Left colon (tissue), 2 donors: ENCODE measurements at places on chromosomes 2 and 18. TPM values are rescaled to one million over a fixed set of nuclear protein-coding genes. Genes with fewer than 3 reads are reported as not detected.
A peak's percentile ranks its signal among the peaks of the same experiment; 100 is the strongest.

The CFAP65 gene
- 0.76 TPM for total RNA-seq

The DYSF gene
- 2.4 TPM for total RNA-seq

- DNase-seq, result no peak
These were observed 48.7 kb downstream of the ZBTB7C start for GRCh38 chr18:48360376-48361021.

DNA sequence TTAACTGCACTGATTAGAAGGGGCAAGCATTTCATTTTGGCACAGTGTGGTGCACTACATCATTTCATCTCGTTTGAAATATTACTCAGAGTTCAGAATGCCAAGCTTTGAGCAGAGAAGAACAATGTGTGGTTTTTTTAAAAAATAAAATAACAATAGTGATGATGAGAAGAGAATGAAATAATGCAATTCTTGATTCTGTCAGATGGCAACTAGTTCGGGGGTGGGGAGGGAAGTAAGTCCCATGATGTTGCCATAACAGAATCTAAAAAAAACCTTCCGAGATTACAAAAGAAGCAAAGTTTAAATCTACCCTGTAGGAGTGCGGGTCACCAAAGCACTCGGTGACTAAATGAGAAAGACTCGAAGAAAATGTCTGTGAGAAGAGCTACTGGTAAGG lies 490.4 kb downstream of the NR4A2 start:
- DNase-seq, result no peak

DNA sequence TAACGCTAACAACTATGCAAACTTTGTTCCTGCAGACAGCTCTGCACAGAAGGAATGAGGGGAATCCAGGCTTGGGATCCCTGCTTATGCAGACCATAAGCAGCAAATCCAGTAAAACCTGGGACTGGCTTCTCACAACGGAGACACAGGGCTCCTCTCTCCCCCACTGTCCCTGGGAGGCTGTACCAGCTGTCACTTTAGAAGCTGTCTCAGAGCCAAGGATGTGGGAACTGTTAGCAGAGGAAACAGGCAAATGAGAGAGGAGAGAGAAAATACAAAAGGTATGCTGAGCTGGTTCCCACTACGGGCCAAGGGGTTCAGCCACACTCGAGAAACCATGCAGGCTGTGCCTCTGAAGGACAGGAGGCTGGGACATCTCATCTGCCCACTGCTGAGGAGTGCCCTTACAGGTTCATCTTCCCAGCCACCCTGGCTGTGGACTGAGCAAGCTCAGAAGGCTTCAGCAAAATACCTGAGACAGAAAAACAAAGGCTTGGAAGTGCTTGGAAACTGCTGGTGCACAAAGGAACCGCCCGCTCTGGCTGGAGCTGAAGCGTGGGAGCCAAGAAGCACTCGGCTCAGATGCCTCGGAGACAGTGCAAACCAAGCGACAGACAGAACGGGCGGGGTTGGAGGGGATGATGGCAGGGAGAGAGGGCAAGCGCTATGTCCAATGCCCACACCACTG lies 72.5 kb downstream of the FAM210A start:
- DNase-seq, result no peak

- DNase-seq, result peak; percentile 49
These were observed 50.3 kb upstream of the FOSL2 start for GRCh38 chr2:28342081-28342967.

DNA sequence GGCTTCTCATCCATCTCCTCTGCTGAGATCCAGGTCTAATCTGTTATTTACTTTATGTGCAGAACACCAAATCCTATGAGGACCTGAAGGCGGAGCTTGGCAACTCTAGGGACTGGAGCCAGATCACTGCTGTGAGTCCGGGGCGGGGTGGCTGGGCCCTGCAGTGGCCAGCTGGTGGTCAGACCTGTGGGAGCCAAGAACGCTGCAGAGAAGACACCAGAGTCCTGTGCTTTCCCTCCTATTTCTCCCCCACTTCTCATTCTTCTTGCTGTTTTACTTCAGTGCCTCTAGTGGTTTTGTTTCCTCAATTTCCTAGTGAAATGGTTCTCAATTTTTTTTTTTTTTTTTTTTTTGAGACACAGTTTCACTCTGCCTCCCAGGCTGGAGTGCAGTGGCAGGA lies 19.7 kb downstream of the VIL1 start:
- no peak for DNase-seq

DNA sequence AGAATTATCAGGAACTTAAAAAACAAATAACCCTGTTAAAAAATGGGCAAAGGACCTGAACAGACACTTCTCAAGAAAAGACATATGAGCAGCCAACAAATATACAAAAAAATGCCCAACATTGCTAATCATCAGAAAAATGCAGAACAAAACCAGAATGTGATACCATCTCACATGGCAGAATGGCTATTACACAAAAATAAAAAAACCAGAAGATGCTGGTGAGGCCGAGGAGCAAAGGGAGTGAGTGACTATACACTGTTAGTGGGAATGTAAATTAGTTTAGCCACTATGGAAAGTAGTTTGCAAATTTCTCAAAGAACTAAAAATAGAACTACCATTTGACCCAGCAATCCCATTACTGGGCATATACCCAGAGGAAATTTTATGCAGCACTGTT lies 95.8 kb upstream of the DSEL start:
- DNase-seq, result no peak

DNA sequence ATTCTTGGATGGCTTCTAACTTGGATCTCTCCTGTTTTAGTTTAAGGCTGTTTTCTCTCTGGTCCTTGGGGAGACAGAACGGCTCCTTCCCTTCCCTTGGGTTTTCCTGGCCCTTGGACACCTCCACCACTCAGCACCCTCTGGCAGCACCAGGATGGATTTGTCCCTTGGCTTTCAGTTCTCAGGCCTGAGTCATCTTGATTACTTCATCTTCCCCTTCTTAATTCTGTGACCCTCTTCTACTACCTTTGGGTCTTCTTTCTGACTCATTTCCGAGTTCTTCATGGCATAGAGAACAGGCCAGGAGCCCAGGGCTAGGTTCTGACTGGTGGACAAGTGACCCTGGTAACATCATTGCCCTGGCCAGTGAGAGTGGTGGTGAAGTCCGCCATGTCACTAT lies 14.9 kb downstream of the IGFBP2 start:
- no peak for DNase-seq

DNA sequence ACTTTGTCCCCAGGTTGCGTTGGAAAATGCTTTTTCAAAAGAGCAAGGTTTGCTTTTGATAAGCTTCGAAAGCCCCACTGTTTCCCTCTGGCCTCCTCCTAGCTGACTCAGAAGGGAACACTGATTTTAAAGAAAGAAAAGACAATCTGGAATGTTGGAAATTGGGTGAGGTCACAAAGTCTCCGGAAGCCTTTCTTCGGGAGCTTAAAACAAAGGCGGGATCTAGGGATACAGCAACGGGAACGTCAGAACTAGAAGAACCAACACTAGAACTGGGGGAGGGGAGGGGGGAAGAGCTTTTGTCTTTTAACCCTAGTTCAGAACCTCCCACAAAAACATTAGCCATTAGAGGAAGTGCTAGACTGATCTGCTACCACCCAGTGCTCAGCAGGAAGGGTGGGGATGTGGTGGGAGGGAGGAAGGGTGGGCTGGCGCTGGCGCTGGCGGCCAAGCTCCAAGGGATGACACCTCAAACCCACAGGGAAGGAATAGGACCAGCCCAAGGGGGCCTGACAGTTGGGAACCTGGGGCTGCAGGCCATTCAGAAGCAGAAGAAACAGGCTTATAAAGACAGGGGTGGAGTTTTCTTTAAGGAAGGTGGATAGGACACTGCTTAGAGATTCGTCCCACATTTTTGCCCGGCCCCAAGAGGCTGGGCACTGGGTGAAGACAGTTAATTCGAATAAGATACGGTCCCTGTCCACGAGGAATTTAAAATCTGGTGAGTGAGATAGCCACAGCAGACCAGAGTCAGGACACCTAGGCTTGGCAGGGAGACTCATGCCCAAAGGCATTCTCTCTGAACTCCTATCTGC lies 1.7 kb downstream of the TMSB10 start:
- peak; percentile 82 for DNase-seq

GRCh38 chr2:16201848-16202247 lies 261.5 kb downstream of the MYCN start:
- DNase-seq, result peak; percentile 34

DNA sequence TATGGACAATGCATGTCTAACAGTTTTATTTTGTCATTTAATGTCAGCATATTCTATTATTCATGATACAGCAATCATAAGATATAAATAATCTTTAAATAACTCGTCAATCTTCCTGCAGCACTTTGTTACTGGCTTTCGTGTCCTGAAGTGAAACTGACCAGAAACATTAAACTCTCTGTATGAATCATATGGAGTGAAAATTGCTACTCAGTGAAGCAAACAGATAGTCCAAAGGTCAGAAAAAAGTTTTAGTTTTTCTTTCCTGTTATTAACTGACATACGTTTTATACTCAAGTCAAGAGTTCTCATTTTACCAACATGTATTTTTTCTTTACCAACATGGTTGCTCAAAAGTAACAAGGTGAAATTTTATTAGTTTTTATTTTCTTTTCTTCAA lies 106.8 kb upstream of the GALNT5 start:
- no peak for DNase-seq

DNA sequence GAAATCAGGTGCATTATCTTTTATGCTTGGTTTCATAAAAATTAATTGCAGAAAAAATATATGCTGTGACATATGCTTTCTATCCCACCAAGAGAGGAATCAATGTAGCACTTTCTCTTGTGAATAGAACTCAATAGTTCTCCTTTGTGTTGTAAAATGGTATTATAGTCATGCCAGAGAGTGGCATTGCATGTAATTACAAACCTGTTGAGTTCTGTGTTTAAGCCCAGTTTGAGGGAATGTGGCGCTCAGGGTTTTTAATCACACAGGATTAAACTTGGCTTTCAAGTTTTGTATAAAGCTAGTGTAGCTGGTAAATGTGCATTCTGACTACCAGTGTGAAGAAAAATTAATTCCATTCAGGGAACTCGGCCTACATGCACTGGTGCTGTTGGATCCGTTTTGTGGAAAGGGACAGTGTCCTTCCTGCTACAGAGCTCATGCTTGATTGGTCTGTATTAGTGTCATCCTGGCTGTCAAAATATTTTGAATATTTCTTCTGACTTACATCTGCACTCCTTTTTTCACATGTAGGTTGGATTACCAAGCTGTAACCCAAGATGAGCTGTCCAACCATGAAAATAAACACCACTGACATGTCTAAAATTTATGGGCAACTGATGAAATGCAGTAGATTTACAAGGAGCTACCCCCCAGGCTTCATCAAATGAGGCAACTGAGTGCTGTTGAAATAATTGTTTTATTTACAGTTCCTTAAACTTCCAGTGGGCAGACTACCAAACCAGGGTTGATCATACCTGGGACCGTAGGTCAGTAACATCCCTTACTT lies 80.3 kb downstream of the SLC4A3 start:
- DNase-seq, result no peak

GRCh38 chr18:59699750-59700534 lies 2.7 kb upstream of the CCBE1 start:
- no peak for DNase-seq

DNA sequence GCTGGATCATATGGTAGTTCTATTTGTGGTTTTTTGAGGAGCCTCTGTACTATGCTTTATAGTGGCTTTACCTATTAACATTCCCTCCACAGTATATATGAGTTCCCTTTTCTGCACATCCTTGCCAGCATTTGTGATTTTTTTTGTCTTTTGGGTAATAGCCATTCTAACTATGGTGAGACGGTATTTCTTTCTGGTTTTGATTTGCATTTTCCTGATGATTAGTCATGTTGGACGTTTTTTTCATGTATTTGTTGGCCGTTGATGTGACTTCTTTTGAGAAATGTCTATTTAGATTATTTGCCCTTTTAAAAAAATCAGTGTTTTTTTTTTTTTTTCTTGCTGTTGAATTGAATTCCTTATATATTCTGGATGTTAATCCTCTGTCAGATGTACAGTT lies 31.1 kb downstream of the ACTR3 start:
- no peak for DNase-seq

DNA sequence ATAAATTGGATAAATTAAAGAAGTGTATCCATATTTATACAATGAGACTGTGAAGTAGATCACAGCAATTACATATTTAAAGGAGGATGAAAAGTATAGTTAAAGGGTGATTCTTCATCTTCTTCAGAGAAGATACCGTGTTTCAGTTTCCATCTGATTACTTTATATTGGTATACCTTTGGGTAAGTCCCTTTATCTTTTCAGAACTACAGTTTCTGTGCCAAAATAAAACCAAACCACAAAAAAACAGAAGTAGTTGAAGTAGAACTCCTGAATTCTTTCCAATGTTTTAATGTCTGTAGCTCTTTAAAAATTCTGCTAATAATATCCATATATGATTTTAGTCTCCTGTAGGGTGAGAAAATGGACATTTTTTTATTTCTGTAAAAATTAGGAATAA lies 231.2 kb upstream of the LINC00305 start:
- no peak for DNase-seq
